ENCODE measurements at places on chromosomes 4 and X. TPM values are rescaled to one million over a fixed set of nuclear protein-coding genes. Genes with fewer than 3 reads are reported as not detected.

- no peak for DNase-seq
These were observed 15.4 kb downstream of the HMGB2 start for GRCh38 chr4:173318648-173319211.

DNA sequence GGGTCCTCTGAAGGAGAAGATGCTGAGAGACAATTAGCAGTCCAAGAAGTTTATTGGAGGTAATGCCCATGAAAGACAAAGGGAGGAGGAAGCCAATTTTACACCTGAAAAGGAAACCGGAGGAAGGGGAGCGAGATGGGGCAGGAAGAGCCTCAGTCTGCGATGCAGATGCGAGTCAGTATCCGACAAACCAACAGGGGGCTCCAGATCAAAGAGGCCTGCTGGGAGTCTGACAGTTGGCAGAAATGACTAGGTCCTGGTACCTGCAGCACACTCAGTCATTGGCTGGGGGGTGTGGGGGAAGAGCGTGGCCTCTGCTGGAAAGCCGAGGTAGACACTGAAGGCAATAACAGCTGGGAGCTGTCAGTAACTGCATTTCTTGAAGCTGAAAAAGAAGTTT lies 231.1 kb upstream of the CENPE start:
- no peak for DNase-seq

DNA sequence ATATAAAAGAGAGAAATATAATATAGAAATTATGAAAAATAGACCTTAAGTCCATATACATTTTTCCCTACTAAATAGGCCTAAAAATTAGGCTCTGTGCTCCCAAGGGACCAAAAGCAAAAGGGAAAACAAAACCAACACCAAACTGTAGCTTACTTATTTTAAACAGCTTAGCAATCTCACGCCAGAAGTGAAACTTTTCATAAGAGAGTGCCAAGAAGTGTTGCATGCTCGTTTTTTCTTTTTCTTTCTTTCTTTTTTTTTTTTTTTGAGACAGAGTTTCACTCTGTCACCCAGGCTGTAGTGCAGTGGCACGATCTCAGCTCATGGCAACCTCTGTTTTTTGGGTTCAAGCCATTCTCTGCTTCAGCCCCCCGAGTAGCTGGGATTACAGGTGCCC lies 250.4 kb downstream of the TMA16 start:
- DNase-seq, result no peak

GRCh38 chrX:38973322-38973721 lies 172.1 kb downstream of the MID1IP1 start:
- no peak for DNase-seq

DNA sequence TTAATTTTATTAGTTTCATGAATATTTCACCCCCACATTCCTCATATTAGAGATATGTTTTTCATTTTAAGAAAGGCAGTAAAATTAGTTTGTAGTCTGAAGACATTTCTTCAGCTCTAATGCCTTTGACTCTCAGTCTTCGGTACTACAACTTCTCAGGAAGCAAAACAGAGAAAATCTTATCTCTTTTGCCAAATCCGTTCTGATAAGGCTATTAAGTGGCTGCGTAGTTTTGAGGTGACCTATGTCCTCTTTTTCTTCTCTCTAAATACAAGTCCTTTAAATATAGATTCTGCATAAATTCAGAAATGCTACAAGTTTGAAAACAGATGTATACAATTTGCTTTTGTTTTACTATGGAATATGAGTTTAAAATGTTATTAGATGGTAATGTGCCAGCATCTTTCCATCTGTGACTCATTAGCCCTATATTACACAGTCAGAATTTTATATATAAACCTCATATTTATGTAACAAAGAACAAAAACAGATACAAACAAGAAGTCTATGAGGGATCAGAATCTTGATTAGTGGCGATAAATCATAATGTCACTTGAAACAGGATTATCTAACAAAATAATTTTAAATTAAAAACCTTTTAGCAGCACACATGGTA lies 181.2 kb upstream of the ETNPPL start:
- no peak for DNase-seq

DNA sequence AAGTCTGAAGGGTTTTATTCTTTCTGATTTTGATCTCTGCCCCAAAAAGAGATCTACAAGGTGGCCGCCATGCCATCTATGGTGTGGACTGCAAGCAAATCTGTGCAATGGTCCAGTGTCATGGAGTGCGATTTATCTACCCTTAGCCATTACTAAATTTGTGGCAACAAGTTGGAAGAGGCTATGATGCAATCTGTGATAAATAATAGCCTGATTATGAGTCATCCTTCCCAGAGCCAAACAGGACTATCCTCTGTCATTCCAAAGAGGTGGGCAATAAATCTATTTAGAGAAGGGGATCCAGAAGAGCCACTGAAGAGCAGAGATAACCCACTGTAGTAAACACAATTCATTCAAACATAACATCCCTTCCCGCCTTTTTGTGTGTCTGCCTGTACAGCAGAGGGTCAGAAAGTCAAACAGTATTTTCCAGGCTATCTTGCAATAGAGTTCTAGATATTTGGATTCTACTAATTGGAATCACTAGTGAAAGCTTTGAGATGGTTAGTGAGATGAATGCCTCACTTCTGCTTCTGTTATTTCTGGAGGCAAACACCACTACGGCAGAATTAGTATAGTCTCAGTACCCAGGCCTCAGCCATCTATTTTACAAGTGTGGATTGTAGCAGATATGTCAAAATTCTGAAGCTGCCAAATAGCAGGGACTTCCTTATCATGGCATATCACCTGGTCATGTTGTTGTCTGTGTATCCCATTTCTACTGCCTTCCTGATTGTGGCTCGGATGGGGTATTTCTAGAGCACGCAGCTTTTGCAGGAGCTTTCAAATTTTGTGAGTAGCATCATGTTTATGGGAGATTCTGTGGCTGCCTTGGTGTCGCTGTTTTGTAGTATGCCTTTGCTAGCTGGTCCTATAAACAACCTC lies 192.0 kb downstream of the SMIM20 start:
- DNase-seq, result no peak

DNA sequence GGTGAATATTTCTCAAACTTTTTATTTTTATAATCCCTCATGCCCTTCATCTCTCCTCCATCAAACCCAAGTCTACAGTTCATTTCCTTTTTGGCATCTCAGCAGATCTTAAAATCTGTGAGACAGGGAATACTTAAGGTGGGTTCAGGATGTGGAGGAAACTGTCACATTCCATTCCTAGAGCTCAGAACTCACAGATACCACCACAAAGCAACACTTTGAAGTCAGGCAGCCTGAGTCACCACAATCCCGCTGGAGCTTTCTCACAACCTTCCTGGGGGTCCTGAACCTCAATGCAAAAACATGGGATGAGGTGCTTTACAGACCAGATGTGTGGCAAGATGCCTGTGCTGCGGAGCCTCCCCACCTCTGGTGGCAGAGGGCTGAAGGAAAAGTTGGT lies 63.2 kb downstream of the HHIP start:
- no peak for DNase-seq

DNA sequence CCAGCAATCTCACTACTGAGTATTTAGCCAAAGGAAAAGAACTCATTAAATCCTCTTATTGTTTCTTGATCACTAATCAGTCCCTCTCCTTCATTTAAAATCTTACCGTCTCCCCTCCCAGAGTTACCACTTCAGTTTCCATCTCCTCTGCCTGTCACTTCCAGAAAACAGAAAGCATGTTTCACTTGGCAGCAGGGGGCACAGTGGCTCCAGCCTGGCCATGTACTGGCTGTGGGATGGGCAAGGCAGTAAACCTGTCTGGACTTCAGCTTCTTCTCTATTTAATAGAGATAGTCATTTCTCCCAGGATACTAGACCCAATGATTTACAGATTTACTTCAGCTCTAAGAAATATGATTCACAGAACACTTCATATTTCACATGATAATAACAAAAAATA lies 63.2 kb downstream of the CD40LG start:
- no peak for DNase-seq

- DNase-seq, result no peak
These were observed 30.6 kb upstream of the SORCS2 start for GRCh38 chr4:7161721-7162214.

- no peak for DNase-seq
These were observed at the start of gene CORIN for GRCh38 chr4:47837908-47838294. Gene CORIN (minus strand): TSS chr4:47838067. CDS start chr4:47837949, 118 bp downstream.

- no peak for DNase-seq
These were observed 16.9 kb downstream of the SPINK2 start for GRCh38 chr4:56804551-56804950.

DNA sequence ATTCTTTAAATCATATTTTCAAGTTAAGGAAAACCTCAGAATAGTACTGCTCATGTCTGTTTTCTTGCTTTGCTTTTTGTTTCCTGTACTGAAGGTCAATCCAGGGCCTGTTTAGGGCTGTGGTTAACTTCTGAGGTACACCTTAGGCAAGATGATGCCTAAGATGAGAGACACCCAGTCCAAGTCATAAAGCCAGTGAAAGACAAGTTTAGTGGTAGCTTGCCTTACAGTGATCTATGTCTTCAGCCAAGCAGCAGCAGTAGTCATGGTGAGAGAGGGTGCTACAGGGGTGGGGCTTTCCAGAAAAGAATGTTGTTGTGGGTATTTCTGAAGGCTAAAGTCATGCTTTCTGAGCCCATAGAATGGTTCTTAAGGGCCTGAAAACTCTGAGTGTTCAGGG lies 173.7 kb downstream of the VSIG4 start:
- no peak for DNase-seq

GRCh38 chrX:111850975-111851374 lies 25.0 kb upstream of the TRPC5OS start:
- DNase-seq, result no peak

DNA sequence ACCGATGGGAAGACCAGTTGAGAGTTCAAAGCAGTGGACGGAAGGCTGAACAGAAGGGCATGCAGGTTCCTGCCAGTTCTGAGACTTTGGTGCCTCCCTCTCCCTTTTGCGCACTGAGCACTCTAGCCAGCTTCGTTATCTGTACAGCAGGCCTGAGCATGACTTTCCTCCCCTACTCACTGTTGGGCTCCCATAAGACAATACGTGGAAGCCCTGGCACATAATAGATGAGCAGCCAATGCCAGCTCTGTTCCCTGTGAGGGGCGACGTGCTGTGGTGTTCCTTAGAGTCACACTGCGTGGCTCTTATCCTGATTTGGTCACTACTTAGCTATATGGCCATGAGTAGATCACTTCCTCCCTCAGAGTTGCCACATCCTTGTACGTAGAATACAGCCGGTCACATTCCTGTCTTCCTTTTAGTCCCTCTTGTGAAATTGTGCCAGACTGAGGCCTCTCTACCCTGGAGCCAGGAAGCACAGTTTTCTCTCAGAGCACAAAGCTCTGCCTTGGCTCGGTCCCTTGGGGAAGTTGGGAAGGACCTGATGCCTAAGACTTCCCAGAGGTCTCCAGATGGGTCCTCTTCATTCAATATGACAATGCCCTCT lies 160.4 kb upstream of the MAMLD1 start:
- DNase-seq, result no peak

GRCh38 chrX:70878902-70879301 lies 29.6 kb downstream of the TEX11 start:
- DNase-seq, result no peak

DNA sequence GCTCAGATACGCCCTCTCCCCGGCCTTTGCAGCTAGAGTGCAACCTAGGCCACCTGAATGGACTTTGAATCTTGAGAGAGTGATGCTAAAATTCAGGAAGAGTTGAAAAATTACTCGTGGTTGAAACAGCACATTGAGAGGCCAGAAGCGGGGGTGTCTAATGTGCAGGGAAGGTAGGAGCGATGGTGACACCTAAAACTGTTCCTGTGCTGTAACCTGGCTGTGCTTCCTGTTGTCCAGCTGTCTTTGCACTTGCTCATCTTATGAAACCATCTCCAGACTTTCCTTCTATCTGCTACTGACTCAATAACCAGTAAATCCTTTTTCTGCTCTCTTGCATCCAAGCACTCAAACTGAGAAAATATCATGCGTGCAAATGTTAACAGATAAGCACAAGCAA lies 106.4 kb upstream of the RPS6KA3 start:
- no peak for DNase-seq

- DNase-seq, result no peak
These were observed 157.3 kb downstream of the GBA3 start for GRCh38 chr4:22850055-22850454.

DNA sequence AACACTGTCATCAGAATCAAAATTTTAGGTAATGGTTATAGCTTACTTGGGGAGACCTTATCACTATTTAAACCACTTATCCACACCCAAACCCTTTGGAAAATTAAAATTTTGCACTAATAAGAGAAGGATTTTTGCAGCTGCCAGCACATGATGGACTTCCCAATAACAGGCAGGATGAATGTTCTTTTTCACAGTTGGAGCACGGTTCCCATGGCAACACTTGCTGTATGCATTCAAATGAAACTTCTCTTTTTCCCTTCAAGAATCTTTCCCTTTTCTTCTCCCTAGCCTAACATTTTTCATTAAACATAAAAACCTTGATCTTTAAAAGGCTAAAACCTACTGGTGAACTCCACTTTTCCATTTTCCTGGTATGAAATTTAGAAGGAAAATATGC lies 768.2 kb downstream of the KCTD8 start:
- no peak for DNase-seq

DNA sequence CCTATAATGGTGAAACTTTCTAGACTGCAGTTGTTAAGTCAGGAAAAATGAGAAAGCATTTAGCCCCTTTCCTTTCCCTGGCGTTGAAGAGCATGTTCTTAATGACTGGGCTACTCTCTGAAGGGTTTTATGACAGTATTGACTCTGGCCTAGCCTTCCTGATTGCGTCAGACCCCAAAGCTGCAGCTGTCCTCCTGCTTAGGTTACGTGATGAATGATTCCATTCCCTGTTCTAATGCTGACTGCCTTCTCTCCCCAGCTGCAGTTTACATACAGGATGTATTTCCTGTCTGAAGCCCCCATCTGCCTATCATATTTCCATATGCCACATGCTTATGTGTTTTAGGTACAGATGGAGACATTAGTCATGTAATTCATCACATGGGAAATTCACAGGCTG lies 105.8 kb upstream of the EGFL6 start:
- no peak for DNase-seq

DNA sequence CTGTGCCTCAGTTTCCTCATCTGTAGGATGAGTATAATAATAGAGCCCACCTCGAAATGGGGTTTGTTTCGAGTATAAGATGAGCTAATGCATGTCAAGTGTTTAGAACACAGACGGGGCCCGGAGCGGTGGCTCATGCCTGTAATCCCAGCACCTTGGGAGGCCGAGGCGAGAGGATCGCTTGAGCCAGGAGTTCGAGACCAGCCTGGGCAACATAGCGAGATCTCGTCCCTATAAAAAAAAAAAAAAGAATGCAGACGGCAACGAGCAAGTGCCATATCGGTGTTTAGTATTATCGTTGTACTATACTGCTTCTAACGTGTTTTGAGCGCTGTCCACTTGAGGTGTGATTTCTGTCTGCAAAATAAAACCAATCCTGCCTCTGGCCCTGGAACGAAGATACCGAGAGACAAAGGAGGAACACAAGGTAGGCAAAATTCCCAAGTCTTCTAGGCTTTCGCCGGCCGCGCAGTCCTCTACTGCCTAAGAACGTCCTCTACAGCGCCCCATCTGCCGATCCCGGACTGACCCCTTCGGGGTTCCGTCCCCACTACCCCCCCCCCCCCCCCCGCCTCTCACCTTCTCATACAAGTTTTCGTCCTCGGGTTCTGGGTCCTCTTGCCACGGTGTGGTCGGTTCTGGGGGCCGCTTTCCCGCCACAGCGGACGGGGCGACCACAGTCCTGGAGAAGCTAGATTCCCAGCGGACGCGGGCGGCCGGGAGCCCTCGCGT lies 442 bp downstream of the NDUFB11 start:
- DNase-seq, result no peak

Gene FAM114A1
- 82.1 TPM for total RNA-seq

Gene GRIA3
- 0.74 TPM for total RNA-seq

Gene ADH1A
- total RNA-seq, result 13.6 TPM

Gene ADAM29
- not detected for total RNA-seq

Gene ATP1B4
- not detected for total RNA-seq

Gene GAR1
- total RNA-seq, result 3.2 TPM

Gene MCTS1
- total RNA-seq, result 20.0 TPM

Gene BCORL1
- 4.9 TPM for total RNA-seq

Gene MID1
- total RNA-seq, result 14.5 TPM

Gene WDR44
- 21.2 TPM for total RNA-seq

Gene SULT1B1
- total RNA-seq, result 3.1 TPM

Data from omental fat pad (tissue), 4 donors.